Testis (tissue), 5 donors: ENCODE measurements at places on chromosomes 16 and 17.
A peak's percentile ranks its signal among the peaks of the same experiment; 100 is the strongest.

GRCh38 chr17:74763565-74764387 is 12.4 kb downstream of the NAT9 start:
- DNase-seq, result no peak

DNA sequence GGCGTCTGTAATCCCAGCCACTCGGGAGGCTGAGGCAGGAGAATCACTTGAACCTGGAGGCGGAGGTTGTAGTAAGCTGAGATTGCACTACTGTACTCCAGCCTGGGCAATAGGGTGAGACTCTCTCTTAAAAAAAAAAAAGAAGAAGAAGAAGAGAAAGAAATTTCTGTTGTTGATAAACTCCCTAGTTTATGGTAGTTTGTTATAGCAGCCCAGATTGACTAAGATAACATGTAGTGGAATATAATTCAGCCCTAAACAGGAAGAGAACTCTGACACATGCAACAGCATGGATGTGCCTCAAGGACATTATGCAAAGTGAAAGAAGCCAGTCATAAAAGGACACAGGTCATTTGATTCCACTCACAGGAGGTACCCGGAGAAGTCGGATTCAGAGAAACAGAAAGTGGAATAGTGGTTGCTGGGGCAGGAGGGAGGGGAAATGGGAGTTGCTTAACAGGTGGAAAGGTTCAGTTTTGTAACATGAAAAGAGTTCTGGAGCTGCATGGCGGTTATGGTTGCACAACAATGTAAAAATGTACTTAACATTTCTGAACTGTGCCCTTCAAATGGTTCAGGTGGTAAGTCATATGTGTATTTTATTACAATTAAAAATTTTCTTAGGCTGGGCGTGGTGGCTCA is 26.0 kb upstream of the PRM1 start:
- DNase-seq, result no peak

GRCh38 chr17:7203391-7203790 is 16.2 kb downstream of the DLG4 start:
- no peak for DNase-seq

DNA sequence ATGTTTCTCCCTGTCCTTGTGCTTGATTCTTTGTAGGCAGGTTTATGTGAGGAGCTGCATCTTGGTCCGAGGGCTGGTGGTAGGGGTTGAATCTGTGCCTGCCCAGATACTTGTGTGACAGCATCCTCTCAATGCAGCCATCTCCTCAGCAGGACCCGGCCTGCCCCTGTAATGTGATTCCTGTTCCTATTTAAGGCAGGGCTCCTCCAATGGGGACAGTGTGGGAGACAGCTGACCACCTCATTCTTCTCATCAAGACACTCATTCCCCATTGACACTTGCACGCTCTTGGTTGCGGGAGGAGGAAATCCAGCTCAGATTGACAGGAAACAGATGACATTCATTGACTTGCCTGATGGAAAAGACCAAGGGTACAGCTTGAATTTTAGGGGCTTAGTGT is 384.5 kb downstream of the CPPED1 start:
- DNase-seq, result no peak

GRCh38 chr16:84836234-84836647 is 16.5 kb downstream of the CRISPLD2 start:
- peak; percentile 82 for DNase-seq

DNA sequence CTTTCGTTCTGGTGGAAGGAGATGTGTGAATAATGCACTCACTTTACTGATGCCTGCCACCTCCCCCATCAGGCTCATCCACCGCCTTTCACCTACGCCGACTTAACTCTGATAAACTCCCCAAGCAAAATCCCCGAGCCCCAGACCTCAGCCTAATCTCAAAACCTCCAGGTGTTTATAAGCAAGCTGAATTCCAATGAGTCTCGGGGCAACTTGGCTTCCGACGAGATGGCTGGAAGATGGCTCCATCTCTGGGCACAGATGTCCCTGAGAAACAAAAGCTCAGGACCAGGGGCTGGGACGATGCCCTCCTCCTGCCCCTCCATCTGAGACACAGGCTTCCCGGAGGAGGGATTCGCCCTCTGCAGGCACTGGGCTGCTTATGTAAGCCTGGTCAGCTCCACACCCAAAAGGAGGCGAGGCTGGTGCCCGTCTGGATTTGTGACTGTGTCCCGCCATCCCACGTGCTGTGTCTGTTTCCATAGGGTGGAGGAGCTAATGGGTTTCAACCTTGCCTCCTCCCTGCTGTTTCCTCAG is 386.4 kb upstream of the TNRC6C start:
- DNase-seq, result no peak

GRCh38 chr16:1337486-1337885 is 4.0 kb downstream of the BAIAP3 start:
- DNase-seq, result no peak
